ENCODE measurements at places on chromosomes 16 and 17.

- no peak for DNase-seq
These were observed 33.5 kb upstream of the DNAH9 start for GRCh38 chr17:11564589-11565380.

DNA sequence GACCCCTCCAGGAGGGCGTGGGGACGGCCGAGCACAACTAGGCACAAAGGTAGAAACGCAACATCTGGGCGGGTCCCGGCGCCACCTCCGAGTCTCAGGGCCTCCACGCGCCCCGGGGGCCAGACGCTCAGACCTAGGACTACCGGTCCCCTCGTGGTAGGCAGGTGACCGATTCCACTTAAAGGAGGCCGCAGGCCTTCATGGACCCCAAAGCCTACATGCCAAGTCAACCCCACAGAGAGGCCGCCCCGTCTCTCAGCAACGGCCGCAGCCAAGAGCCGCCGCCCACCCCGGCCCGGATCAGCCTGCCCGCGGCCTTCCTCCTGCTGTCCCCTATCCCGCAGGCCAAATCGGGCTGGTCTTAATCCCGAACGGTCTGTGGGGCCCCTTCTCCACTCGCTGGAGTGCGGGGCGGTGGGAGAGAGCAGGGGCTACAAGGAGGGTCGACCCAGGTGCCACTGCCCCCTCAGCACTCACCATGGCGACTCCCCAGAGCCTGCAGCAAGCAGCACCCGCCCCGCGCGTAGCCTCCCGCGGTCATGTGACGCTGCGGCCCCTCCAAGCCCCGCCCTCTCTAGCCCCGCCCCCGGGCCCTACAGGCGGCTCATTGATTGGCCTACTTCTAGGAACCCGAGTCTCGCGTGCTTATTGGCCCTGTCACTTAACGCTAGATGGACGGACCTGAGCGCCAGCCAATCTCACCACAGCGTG, at the start of gene VPS35:
Gene VPS35, minus strand, starts transcription at position 525 of the 711 bp plus-strand sequence. Its CDS starts 45 bp downstream, at position 480.
- peak; percentile 100 for DNase-seq

DNA sequence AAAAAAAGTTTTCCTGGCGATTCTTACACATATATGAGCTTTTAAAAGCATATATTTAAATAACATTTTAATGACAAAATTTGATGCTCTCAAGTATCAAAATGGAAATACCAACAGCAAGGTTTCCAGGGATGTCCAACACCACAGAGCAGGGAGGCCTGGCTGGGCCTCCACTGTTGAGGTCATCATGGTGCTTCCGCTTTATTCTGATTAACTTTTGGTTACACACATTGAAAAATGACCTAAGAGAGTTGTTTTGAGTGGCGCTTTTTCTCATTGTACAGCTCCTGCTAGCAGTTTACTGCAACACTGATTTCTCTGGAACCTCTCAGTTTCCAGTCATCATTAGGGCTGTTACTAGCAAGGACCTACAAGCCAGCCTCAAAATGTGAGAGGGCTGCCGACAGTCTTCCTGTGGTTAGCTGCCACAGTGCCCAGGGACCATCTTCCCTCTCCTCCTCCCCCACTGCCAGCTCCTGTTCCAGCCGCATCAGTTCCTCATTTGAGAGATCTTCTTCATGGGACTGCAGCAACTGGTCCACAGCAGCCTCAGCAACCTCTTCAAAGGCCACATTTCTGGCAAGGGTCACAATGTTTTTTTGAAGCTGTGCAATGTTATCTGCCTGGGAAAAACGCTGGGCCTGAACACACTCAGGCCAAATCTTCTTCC, 21.3 kb downstream of the DEF8 start:
- DNase-seq = no peak

- DNase-seq = no peak
These were observed 27.6 kb downstream of the HSD17B2 start for GRCh38 chr16:82062645-82063058.

GRCh38 chr16:66001432-66001831, 365.1 kb upstream of the CDH5 start:
- no peak for DNase-seq

- DNase-seq = no peak
These were observed 372.9 kb downstream of the CDH13 start for GRCh38 chr16:82999711-83000110.

- DNase-seq = no peak
These were observed 34.1 kb downstream of the CBFB start for GRCh38 chr16:67063008-67063407.

DNA sequence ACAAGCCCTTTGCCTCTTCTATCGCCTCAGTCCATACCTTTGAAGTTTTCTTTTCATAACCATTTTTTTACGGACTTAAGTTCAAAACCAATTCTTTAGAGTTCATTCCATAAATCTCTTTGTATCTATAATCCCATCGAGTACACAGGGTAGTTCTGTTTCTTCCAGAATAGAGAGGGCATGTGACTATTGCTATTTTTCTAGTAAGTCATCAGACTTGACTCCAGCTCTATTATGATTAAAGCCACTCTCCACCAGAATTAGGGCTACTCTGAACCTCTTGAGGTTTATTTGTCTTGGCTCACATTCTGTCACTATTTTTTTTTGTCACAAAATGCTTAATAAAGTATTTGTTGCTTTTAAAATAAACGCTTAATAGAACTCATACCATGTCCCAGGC, 191.9 kb upstream of the AXIN2 start:
- no peak for DNase-seq

DNA sequence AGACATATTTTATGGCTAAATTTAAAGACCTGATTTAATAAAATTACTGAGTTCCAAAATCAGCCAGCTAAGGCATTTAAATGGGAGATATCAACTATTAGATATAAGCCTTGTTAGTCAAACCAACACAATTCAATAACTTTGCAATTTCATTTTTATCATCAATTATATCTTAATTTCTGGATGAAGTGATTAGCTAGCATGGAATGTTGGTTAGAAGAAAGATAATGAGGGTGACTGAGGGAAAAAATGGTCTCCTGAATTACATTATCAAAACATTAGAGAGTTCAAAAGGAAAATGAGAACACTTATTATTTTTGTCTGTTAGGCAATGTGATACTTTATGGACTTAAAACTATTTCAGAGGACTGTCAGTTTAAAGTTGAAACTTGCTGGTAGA, 525.7 kb downstream of the CDH11 start:
- DNase-seq = no peak

DNA sequence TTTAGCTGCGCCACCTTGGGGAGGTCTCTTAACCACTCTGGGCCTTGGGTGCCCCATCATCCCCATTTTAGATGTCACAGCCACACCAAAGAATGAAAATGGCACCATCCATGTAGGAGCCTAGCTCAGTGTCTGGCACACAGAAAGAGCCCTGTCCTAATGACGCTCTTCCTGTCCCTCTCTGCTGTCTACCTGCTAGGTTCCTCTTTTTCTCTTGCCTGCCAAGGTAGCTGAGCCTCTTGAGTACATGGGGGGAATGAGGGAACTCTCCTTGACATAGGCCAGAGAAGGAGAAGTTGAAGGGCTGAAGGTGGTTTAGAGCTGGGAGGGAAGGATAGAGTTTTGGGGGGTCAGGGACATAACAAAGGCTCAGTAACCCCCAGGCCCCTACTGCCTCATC, 1.8 kb downstream of the RUNDC3A start:
- no peak for DNase-seq

GRCh38 chr16:55571191-55571897, 4.9 kb downstream of the CAPNS2 start:
- DNase-seq = no peak

DNA sequence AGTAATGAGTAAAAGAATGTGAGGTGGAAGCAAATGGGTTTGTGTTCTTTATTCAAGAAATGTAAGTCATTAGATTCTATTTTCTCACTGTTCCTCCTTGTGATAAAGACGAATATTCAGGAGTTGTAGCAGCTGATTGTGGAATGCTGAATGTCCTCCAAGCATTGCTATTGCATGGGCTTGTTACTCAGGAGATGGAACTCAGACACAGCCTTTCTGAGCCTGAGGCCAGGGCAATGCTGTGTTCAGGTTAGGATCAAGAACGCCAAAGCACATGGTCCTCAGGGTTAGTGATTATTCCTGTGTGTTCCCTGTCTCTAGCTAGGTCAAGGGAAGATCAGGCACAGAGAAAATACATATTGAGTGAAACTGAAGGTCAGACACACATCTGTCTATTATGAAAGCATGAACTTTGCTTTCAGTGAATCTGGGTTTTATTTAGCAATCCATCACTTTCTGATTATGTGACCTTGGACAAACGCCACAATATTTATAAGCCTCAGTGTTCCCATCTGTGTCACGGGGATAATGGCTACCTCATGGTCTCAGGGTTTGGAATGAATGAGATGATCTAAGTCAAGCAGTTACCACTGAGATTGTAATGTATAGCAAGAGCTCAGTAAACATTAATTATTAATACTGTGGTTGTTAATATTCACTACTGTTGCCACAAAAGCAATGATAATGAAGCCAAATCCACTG, 426.8 kb upstream of the DYNLRB2 start:
- DNase-seq = no peak

GRCh38 chr16:47375423-47375822, 85.4 kb downstream of the ITFG1 start:
- DNase-seq = no peak

DNA sequence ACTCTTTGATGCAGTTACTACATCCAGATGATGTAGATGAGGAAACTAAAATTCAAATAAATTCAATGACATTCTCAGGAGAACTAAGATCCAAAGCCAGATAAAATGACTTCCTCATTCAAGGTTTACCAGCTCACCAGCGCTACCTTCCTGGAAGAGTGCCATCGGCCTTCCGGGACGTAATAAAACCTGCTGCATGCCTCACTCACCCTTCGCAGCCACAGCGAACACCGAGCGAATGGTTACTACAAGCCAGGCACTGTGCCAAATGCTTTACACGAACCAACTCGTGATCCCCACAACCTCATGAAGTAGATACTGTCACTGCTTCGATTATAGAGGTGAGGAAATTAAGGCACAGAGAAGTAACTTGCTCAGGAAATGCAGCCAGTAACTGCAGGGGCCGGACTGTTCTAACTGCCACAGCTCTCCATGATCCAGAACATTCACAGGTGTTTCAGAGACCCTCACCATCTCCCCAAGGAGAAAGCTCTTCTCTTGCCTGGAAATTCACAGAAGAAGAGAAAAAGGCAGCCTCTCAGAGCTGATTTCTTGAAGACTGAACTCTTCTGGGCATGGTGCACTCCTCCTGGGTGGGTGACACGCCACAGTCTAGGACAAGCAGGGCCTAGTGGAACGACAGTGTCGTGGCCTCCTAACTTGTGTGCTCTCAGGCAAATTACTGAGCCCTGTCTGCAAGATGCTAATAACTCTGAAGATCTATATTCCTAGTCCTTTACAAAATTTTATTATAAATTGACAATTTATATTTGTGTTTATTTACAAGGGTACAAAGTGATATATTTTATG, 46.8 kb downstream of the HIC1 start:
- DNase-seq = peak; percentile 80

GRCh38 chr17:74842599-74843351, 16.9 kb downstream of the GRIN2C start:
- peak; percentile 78 for DNase-seq

GRCh38 chr17:43528988-43529814, 16.9 kb downstream of the ETV4 start:
- no peak for DNase-seq

DNA sequence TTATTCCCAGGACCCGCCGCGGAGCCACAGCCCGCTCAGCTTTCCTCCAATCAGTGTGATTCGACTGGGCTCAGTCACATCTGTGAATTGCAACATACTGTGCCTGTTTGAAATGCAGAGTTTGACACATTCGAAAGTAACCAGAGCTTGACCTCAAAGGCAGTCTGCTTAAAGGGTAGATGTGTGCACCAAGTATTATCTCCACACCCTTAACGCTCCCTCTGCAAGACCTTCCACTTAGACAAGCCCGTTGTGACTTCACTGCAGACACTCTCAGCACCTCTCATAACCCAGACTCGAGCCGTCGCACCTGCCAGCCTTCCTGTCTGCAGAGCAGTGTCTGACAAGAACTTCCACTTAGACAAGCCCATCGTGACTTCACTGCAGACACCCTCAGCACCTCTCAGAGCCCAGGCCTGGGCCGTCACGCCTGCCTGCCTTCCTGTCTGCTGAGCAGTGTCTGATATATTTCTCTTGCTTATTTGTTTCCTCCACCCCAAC, 3.7 kb downstream of the KLHDC4 start:
- no peak for DNase-seq

- no peak for DNase-seq
These were observed 54.2 kb upstream of the IL34 start for GRCh38 chr16:70592106-70592571.

- peak; percentile 58 for DNase-seq
These were observed 8.8 kb downstream of the JUP start for GRCh38 chr17:41777574-41778188.

- no peak for DNase-seq
These were observed 20.2 kb downstream of the CYTH1 start for GRCh38 chr17:78761789-78762406.

DNA sequence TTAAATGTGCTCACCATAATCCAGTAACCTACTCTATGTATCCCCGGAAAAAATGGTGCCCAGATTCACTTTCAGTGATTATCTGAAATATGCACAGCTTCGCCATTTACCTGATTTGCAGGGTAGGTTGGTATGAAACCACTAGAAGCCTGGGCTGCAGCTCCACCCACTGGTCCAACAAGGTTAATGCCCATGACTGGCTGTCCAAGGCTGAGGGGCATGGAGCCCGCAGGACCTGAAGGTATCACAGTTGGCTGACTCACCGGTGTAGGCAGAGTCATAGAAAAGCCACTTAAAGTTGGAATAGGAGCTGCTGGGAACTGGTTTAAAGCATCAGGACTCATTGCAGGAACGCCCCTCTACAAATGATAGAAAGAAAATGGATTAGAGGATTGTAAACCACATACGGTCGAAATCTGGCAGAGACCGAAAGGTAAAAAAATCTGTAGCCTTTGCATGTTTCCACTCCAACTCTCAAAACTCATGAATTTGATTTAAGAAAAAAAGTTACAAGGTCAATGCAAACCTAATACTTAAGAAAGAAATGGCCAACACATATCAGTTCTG, 38.6 kb downstream of the SYNRG start:
- DNase-seq = no peak

DNA sequence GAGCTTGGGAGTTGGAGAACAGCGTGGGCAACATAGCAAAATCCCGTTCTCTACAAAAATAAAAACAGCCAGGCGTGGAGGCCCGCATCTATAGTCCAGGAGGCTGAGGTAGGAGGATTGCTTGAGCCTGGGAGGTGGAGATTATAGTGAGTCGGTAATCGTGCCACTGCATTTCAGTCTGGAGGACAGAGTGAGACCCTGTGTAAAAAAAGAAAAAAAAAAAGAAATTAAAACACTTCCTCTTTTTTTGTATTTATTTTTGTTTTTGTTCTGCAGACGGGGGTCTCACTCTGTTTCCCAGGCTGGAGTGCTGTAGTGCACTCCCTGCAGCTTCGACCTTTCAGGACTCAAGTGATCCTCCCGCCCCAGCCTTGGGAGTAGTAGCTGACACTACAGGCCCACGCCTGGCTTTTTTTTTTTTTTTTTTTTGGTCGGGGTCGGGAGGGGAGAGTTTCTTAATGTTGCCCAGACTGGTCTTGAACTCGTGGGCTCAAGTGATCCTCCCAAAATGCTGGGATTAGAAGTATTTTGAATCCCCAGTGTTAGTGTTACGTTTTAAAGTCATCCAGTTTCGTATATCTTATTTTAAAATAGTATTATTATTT, 1.5 kb downstream of the IST1 start:
- no peak for DNase-seq

GRCh38 chr16:85986931-85987749, 88.2 kb downstream of the IRF8 start:
- no peak for DNase-seq

- DNase-seq = no peak
These were observed 40.8 kb downstream of the SCNN1G start for GRCh38 chr16:23223368-23223767.

GRCh38 chr16:78462288-78463208, 363.1 kb downstream of the WWOX start:
- DNase-seq = peak; percentile 24

GRCh38 chr17:21085707-21086106, 41.1 kb upstream of the DHRS7B start:
- DNase-seq = no peak
